ENCODE measurements at places on chromosomes 13 and 19. TPM values are rescaled to one million over a fixed set of nuclear protein-coding genes. Genes with fewer than 3 reads are reported as not detected.

KCNN1 gene
- total RNA-seq: 0.33 TPM

DNA sequence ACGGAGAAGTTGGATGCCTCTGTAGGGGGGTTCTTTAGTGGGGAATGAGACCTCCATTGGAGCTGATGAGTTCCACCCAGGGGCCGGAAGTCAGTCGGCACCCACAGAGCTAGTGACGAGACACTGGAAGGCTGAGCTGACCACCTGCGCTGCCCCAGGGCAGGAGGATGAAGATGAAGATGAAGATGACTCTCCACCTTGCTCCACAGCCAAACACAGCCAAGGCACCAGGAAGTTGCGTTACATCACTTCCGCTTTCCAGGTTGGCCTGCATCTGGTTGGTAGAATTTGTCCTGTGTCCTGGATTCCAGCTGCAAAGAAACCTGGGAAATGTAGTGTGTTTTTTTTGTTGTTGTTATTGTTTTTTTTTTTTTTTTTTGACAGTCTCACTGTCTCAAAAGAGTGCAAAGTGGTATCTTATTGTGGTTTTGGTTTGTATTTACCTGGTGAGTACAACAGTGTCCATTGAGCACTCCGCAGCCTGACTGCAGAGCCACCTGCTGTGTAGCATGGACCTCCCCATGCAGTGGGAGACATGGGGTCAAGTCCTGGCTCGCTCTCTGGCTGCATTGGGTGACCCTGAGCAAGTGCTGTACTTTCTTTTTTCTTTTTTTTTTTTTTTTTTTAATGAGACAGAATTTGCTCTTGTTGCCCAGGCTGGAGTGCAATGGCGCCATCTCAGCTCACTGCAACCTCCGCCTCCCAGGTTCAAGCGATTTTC lies 1.9 kb downstream of the TBC1D17 start:
- no peak for DNase-seq

DNA sequence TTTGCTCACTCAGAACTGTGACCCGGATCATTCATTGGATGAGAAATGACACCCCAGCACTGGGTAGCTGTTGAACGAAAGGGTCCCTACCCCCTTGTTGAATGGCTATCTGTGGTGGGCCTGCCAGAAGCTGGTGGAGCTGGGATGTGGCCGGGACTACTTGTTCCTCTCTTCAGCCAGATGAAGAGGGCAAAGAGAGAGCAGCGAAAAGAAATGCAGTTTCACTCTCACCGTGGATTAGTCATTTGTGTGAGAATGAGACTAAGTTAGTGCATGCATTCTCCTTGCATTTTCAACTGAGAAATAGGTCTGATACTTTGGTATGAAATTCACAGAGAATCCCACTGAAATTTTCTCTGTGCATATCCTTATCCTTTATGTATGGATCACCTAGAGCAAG lies 553.1 kb downstream of the IRS2 start:
- DNase-seq: no peak

OR10H1 gene
- total RNA-seq: 0.09 TPM

GRCh38 chr13:88429862-88430261 lies 758.7 kb downstream of the SLITRK5 start:
- no peak for DNase-seq

HIPK4 gene
- 0.29 TPM for total RNA-seq

HSPB6 gene
- 412 TPM for total RNA-seq

IGFL2 gene
- total RNA-seq: 0.38 TPM

CYP2A7 gene
- total RNA-seq: not detected

GRCh38 chr13:41563341-41563983 lies 106.1 kb downstream of the RGCC start:
- DNase-seq: no peak

OXGR1 gene
- 1.1 TPM for total RNA-seq

- no peak for DNase-seq
Observed at GRCh38 chr13:33189470-33189869, 96.1 kb downstream of the STARD13 start.

- no peak for DNase-seq
Observed at GRCh38 chr13:84810781-84811180, 928.5 kb upstream of the SLITRK1 start.

NLRP4 gene
- total RNA-seq: not detected

DNA sequence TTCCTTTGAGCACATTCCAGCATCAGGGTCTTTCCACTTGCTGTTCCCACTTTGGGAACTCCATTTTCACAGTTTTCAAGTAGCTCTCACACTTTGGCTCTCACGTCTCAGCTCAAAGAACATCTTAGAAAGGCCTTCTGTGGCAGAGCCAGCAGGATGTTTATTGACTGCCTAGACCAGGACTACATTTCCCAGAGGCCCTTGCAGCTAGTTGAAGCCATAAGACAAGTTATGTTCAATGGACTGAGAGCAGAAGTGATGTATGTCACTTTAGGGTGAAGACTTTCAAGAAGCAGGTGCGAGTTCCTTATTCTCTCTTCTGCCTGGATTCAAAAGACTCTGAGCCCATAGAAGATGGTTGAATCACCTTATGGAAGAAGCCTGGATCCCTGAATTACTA lies 4.3 kb upstream of the HAUS5 start:
- DNase-seq: no peak

KLK15 gene
- total RNA-seq: not detected

IQCN gene
- total RNA-seq: 2.6 TPM

- no peak for DNase-seq
Observed at GRCh38 chr19:28456708-28457320, 756.1 kb downstream of the UQCRFS1 start.

- no peak for DNase-seq
Observed at GRCh38 chr13:96636001-96636709, 358.1 kb downstream of the OXGR1 start.

- DNase-seq: no peak
Observed at GRCh38 chr13:73618275-73618865, 515.8 kb downstream of the KLF12 start.

- no peak for DNase-seq
Observed at GRCh38 chr13:82364525-82364924, 1517.7 kb downstream of the SLITRK1 start.

GRCh38 chr13:104006625-104007075 lies 940.4 kb upstream of the SLC10A2 start:
- no peak for DNase-seq

DNA sequence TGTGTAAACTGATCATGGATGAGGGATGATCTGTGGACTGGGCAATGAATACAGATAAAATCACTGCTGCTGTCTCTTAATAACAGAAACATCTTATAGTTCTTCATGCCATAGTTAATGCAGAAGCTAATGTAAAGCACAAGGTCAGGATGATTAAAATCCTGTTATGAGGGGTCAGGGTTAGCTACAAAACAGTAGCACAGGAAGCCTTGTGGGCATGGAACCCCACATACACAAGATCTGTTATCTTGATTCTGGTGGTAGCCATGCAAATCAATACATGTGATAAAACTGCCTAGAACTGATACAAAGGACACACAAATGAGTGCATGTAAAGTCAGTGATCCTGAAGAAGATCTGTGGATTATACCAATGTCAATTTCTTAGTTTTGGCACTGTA lies 96.4 kb downstream of the KLF12 start:
- DNase-seq: no peak

DNA sequence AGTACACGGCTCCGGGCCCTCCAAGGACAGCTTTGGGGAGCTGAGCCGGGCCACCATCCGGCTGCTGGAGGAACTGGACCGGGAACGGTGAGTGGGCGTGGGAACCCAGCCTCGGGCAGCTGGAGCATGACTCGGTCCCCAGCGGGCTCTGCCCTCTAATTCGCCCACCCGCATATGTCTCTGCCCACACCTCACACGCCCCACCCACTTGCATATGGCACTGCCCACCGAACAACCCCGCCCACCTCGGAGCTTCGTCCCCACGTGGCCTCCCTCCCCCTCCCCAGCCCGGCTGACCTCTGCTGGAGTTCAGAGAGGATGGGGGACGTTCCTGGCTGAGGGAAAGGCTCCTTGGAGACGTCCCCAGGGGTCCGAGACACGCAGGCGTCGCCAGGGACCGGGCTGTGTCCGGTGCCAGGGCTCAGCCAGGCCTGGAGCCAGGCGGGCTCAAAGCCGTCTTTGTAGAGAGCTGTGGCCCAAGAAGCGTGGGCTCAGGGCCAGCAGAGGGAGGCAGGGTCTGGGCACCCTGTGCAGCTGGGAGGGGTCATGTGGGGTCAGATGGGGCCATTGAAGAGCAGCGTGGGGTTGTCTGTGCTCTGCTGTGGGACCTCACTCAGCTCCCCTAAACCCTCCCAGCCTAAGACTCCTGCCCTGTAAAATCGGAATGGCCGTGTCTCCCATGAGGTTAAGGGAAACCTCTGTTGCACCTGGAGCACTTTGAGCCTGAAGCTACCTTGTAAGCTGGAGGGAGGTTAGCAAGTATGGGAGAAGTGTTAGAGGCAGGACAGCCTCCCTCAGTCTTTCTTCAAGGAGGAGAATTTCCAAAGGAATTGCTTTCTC lies 3.8 kb downstream of the APC2 start:
- DNase-seq: no peak

DNA sequence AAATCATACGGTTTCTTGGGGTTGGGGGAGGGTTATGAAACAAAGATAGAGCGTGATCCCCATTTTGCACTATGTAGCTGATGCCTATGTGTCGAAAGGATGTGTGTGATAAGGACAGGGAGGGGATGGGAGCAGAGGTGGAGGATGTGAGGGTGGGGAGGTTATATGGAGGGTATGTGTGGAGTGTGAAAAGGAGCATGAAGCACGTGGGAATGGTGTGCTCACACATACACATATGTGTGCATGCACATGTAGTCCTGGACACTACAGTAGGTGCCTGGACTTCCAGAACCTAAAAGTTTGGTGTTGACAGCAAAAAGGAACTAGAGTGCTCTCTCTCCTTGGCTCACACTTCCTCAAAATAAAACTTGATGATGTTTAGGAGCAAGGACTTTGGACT lies 25.4 kb downstream of the STOML3 start:
- DNase-seq: no peak

DNA sequence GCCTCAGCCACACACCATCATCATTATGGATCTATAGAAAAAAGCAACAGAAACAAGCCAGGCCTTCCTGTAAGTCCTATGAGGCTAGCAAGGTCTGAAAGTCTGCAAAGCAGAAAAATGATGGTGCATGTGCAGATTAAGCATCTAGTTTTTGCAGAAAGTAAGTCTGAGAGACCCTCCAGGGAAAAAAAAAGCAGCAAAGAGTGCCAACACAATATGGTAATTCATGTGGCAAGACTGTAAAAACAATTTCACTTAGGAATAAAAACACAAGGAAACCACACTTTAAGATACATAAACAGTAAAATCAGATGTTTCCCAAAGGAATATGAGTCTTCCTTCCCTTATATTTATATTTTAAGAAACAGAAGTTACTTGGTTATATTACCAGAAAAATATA lies 112.3 kb upstream of the FBXL3 start:
- no peak for DNase-seq

- DNase-seq: no peak
Observed at GRCh38 chr13:81771951-81772350, 1431.0 kb upstream of the SPRY2 start.

DNA sequence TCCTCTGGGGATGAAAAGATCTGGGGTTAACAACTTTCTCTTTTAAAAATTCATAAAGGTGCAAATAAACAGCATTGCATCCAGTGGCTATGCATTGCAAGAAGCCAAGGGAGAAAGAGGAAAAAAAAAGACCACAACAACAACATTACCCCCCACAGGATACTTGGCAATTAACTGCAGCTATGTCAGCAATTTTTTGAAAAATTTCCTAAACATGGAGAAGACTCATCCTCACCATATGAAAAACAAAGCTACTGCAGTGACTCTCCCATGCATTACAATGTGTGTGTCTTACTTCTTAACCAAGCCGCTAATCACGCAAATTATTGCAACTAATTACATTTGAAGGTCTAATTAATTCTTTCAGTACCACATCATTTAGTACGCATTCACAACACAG lies 309.8 kb upstream of the ZNF507 start:
- no peak for DNase-seq

ZNF492 gene
- 0.23 TPM for total RNA-seq

EDDM13 gene
- not detected for total RNA-seq

Data from posterior vena cava (tissue), 2 donors.